ENCODE measurements at places on chromosomes 1 and 21.

DNA sequence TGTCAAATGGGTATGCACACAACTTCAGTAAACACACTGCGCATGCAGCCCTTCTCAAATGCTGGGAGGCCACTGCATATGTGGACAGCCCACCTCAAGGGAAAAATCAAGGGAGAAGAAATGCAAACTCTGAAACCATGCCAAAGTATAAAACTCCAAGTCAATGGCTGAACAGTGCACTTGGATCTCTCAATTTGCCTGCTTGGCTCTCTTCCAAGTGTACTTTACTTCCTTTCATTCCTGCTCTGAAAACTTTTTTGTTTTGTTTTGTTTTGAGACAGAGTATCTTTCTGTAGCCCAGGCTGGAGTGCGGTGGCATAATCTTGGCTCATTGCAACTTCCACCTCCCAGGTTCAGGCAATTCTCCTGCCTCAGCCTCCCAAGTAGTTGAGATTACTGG lies 18.8 kb upstream of the COP1 start:
- DNase-seq: no peak

GRCh38 chr21:41965461-41966013 lies 11.7 kb upstream of the C2CD2 start:
- no peak for DNase-seq

DNA sequence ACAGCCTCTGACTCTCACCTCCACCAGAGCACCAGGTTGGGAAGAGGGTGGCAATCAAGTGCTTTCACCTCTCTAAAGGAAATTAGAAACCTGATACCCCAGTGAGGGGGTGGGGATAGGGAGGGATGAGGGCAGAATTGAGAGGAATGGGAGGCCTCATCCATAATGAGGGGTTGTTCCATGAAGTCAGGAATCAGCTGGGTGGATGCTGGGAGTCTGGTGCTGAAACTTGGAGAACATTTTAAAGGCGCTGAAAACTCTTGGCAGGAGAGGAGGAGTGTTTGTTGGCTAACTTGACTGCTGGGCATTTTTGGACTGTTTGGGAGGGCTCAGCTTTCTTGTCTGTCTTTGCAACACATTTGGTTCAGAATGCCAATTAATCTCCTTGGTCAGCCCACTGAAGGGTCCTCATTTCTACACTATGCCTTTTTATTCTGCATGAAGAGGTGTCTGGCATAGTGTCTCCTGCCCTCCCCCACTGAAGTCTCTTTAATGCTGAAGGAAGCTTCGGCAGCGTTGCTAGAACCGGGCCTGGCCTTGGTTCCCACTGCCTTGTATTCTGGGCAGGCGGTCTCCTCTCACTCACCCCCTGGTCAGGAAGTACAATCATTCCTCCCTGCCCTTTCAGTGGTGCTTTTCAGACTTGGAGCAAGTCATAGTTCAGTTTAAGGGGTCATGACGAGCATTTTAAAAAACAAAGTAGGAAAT lies 2.2 kb downstream of the PHGDH start:
- DNase-seq: no peak

DNA sequence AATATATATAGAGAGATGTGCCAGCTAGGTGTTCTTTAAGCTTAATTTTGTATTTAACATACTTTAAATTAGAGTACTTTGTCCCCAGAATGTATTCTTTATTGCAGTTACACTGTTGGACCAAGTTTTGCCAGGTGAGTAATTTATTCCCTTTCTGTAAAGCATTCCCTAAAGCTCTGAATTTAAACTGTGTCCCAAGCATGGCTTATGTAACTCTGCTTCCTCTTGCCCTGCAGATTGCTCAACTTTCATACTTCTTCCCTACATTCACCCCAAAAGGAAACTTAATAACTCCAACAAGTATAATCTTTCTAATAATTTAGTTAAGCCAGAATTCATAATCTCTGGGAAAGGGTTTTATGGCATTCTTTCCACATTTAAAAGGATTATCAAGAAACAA lies 5.6 kb downstream of the LYPLAL1 start:
- no peak for DNase-seq

- DNase-seq: no peak
Measured at GRCh38 chr1:14071581-14071980, 371.6 kb downstream of the PRDM2 start.

DNA sequence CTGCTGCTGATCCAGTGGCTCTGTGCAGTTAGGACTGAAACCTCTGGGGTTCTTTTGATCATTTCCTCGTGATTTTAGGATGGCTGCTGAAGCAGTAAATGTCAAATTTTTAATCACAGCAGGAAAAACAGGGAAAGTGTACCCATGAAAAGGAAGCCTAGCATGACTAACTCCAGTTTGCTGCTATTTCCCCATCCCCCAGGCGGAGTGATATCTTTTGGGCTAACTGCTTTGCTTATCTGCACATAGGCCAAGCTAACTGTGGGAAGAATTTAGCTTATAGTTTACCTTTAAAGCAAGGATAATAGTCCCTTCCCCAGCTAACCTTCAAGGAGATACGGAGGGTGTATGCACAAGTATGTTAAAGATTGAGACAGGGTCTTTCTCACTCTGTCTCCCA lies 149.8 kb upstream of the TNR start:
- no peak for DNase-seq

- no peak for DNase-seq
Measured at GRCh38 chr1:63454269-63454668, 68.8 kb downstream of the ITGB3BP start.
